Peyer's patch (tissue), 4 donors: ENCODE measurements at places on chromosomes 1 and 21. TPM values are rescaled to one million over a fixed set of nuclear protein-coding genes. Genes with fewer than 3 reads are reported as not detected.

PGLYRP3 gene
- not detected for total RNA-seq

UCHL5 gene
- 39.0 TPM for total RNA-seq

FCRL2 gene
- 0.47 TPM for total RNA-seq

CNIH3 gene
- total RNA-seq, result not detected

SYDE2 gene
- 13.7 TPM for total RNA-seq

OLFML3 gene
- total RNA-seq, result 12.0 TPM

FNBP1L gene
- 47.4 TPM for total RNA-seq

SLC45A1 gene
- total RNA-seq, result 2.5 TPM
